ENCODE measurements at places on chromosomes 5 and 9. TPM values are rescaled to one million over a fixed set of nuclear protein-coding genes. Genes with fewer than 3 reads are reported as not detected.

IL13 gene
- not detected for total RNA-seq

ATP10B gene
- not detected for total RNA-seq

CCNG1 gene
- total RNA-seq, result 100 TPM

FAM151B gene
- 0.45 TPM for total RNA-seq

C5orf52 gene
- total RNA-seq, result not detected

SPINK7 gene
- not detected for total RNA-seq

GRCh38 chr5:127564002-127564769 lies 46.7 kb downstream of the PRRC1 start:
- H3K4me3 ChIP-seq, result no peak overlapping the region
- no peaks in the 10 kb centered on the region for H3K36me3 ChIP-seq
- DNase-seq, result peak; percentile 80
- H3K27me3 ChIP-seq, result no peaks in the 10 kb centered on the region
- H3K27ac ChIP-seq, result no peak overlapping the region

GRCh38 chr5:131021646-131022045 lies 143.4 kb downstream of the HINT1 start:
- H3K4me3 ChIP-seq, result no peak overlapping the region
- no peak for DNase-seq
- no peaks in the 10 kb centered on the region for H3K36me3 ChIP-seq
- no peak overlapping the region for H3K27ac ChIP-seq

All from natural killer cell (primary cell).